ENCODE measurements at places on chromosomes 6 and 20.

- DNase-seq, result no peak
These were observed 24.0 kb upstream of the SF3B5 start for GRCh38 chr6:144119376-144119775.

GRCh38 chr20:23613676-23614075 lies 8.0 kb upstream of the CST9 start:
- DNase-seq, result no peak

DNA sequence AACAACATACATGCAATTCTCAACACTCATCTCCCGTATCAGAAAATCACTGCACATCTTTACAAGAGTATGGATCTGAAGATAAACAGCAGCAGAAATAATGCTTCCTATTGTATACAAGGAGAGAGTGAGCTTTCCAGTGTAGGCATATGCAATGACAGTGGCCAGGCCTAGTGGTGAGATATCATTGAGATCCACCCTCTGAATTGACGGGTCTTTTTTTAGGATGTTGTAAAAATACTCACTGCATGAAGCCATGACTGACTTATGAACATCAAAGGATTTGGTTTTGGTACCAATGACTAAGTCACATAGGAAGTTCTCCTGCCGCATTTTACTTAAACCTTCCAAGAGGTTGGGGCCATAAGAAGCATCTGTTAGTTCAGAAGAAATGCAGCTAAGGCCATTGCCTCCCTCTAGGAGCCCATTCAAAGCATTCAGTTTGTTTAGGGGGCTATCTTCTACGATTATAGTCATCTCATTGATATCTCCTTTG lies 10.8 kb downstream of the KLHL31 start:
- DNase-seq, result no peak

GRCh38 chr6:53178837-53179432 lies 30.3 kb upstream of the GCM1 start:
- DNase-seq, result no peak

GRCh38 chr20:35568645-35569044 lies 26.8 kb downstream of the ERGIC3 start:
- no peak for DNase-seq

GRCh38 chr6:39301606-39302005 lies 12.6 kb downstream of the KCNK17 start:
- DNase-seq, result no peak

DNA sequence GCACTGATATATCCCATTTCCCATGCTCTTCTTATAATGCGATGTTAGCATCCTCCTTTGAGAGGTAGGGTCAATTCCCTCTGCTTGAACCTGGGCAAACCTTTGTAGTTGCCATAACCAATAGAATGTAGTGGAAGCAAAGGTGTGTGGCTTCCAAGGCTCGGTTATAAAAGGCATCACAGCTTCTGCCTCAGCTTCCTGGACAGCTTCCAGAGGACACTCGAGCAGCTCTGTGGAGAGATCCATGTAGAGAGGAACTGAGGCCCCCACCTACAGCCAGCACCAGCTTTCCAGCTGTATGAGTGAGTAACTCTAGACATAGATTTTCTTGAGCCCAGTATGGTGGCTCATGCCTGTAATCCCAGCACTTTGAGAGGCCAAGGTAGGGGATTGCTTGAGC lies 36.7 kb downstream of the FGD2 start:
- DNase-seq, result no peak

DNA sequence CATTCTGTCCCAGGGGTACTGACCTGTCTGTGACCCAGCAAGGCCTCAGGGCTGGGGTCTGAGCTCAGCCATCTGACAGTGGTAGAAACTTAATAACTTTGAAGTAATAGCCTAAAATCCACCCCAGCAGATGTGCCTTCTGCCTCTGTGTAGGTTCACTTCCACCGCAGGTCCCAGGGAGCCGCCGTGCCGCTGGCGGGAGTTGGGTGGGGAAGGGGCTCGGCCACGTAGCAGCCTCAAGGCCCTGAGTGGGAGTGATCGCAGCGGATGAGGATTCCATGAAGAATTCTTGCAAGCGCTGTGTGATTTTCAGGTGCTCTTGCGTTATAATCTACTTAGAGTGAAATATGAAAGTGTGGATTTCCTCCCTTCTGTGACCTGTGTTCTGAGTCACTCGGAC lies 163.7 kb downstream of the DTNBP1 start:
- no peak for DNase-seq

DNA sequence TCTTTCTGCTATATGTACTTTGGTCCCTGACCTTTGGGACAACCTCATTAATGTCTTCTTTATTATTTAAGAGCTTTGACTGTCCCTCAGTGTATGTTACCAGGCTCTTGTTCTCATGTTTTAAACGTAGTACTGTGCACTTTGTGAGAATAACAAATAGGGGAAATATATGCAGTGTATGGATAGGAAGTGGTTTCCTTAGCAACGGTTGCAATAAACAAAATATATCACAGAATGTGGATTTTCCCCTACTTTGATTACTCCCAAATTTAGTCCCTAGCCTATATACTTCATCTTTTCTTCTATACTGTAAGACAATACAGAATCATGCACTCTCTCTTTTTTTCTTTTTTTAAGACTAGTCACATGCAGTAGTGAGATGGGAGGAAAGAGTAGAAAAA lies 123.8 kb upstream of the AKIRIN2 start:
- peak; percentile 68 for DNase-seq

- DNase-seq, result no peak
These were observed 4.0 kb upstream of the TBC1D22B start for GRCh38 chr6:37253486-37254007.

DNA sequence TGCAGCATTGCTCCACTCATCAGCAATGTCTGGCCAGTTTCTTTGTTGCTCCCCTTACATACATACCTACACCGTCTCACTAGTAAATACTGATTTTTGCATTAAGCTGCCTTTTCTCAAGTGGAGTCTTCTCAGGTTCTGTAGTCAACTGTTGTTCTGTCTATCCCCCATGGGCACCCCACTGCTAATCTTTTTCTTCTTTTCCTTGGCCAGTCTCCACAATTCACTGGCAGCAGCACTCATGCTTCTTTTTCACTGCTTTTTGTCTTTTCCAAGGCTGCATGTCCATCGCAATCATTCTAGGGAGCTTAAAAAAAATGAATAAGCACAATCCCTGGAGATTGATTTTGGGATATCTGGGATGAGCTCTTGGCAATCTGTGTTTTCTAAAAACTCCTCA lies 10.3 kb upstream of the ERVFRD-1 start:
- DNase-seq, result no peak

GRCh38 chr6:52328729-52329128 lies 33.2 kb upstream of the PAQR8 start:
- no peak for DNase-seq

DNA sequence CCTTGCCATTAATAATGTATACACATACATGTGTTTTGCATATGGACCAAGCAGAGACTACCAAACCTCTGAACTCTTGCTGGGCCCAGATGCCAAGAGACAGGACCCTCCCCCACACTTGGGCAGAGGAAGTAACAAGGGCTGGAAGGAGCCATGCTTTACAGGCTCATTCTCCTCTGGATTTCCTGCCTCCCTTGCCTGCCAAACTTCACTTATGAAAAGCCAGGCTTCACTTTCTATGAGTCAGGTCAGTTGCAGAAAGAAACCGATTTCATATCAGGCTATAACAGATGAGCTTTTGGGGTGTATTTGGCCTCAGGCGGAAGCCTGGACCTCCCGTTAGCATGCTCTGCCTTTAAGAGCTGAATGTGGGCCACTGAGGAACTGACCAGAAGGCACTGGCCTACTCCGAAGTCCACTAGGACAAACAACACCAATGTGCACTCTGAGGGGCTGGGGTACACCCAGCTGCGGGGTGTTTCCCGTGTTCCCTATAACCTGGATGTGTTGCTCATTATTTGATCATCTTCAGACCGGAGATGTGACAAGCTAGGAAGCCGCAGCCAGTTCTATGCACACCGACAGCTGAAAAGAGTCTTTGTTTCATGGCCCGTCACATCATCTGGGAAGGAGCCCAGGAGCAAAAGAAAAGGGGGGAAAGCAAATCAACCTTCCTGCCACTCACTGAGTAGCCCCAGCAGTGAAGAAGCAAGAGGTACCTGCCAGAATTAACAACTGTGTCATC lies 28.5 kb downstream of the HAO1 start:
- DNase-seq, result no peak

DNA sequence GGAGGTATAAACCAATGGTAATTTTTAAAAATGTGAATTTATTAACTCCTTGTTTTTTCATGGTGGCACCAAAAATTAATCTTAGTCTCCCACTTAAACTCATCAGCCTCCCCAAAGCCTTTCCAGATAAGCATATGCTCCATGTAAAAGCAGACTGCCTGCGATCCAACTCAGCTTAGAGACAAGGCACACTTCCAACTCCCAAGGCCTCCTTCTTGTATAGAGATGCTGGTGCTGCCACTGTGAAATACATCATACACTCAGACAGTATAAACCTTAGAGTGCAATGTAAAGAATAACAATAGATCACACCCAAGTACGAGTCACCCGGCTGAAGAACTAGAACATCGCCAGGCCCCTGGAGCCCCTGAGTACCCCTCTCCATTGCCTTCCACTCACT lies 2.0 kb downstream of the ANKRD6 start:
- DNase-seq, result no peak

- DNase-seq, result no peak
These were observed 832.3 kb upstream of the ADGRB3 start for GRCh38 chr6:67802771-67803170.

- DNase-seq, result no peak
These were observed 128.3 kb upstream of the MAP3K7 start for GRCh38 chr6:90715093-90715655.

GRCh38 chr6:21091411-21091810 lies 502.1 kb upstream of the SOX4 start:
- DNase-seq, result no peak

- no peak for DNase-seq
These were observed 59.9 kb downstream of the KLHL31 start for GRCh38 chr6:53605543-53606235.

GRCh38 chr6:31122791-31123706 lies 2.8 kb upstream of the CDSN start:
- no peak for DNase-seq

GRCh38 chr6:149242883-149243282 lies 74.6 kb upstream of the TAB2 start:
- no peak for DNase-seq

DNA sequence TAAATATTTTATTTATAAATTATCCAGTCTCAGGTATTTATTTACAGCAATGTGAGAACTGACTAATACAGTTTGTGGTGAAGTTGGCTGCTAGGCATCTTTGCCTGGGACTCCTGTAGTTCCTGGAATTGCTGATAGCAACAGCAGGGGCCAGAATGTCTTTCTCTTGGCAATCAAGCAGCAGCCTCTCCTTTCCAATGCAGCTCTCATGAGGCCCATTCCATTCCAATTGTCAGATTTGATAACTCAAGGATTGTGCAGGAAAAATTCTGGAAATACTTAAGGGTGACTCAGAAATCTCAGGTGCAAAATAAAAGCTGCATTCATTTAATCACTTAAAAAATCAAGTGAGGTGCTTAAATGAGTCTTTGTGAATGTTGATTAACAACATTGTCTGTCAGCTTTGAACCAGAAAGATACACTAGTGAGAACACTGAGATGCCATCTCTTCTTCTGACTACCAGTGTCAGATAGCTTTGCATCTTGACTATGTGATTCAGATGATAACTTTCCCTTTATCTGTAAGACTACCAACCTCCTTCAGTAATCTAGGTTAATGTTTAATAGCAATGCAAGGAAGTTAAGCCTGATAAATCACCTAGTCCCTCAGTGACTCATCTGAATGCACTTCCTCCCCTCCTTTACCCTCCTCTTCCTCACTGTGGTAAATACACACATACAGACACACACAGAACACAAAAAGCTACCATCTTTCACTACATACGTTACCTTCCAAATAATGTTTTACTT lies 32.1 kb upstream of the COL21A1 start:
- DNase-seq, result no peak

- peak; percentile 22 for DNase-seq
These were observed 56.7 kb upstream of the CEP85L start for GRCh38 chr6:118708055-118708454.

DNA sequence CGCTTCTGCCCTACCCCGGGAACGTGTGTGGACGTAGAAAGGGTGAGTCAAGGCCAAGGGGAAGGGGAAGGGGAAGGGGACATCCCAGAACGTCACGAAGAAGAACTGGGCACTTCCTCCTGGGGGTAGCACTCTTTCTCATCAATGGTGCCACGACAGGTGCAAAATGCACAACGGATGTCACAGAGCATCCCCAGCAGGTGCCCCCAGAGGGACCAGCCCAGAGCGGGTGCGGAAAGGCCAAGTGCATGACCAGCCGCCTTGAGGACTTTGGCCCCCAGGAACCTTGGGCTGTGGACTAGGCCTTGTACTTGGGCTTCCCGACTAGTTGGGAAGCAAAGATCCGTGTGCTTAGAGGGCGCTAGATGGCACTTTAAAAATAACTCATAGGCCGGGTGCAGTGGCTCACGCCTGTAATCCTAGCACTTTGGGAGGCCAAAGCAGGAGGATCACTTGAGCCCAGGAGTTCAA lies 12.1 kb upstream of the SRC start:
- DNase-seq, result peak; percentile 35

GRCh38 chr6:114432400-114432799 lies 89.6 kb upstream of the HS3ST5 start:
- no peak for DNase-seq

- no peak for DNase-seq
These were observed 132.3 kb upstream of the BMP2 start for GRCh38 chr20:6635034-6635736.
